ENCODE measurements at places on chromosomes 7 and 10.

DNA sequence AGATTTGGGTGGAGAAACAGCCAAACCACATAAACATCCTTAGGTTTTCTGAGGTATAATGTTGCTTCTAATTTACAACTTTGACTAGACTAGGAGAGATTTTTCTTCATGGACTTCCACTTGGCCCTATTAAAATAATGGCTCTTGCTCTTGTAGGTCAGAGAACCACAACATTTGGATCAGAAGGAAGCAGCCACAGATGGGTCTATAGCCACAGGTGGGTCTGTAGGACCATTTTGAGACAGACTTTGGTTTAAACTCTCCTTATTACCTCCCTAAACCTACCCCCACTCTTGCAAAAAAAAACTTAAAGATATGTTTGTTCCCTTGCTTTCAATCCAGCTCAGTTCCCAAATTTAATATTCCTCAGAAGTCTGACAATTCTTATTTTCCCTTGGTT lies 1260.8 kb downstream of the GATA3 start:
- DNase-seq, result no peak

DNA sequence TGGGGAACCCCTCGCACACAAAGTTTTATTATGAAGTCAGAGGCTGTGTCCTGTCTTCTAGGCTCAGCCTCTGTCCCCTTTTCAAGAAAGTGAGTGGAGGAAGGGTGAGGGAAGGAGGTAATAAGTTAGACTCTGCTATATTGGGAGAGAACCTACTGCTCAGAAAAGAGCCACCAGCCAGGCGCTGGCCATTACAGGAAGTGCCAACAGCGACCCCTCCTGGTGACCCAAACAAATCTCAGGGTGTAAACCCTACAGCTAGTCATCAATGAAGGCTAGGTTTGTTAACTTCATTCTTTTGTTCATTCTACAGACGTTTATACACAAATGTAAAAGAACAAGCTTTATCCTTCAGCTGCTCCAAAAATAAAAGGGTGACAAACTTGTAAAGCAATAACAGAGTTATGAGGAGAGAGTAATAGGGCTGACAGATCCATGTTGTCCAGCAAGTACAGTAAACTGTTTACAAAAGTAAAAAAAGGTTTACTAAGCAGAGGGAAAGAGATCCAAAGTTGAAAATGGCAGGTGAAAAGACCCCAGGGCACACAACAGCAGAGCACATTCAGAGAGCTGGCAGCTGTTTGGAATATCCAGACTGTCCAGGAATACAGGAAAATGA lies 82.7 kb downstream of the FAM204A start:
- DNase-seq, result no peak

DNA sequence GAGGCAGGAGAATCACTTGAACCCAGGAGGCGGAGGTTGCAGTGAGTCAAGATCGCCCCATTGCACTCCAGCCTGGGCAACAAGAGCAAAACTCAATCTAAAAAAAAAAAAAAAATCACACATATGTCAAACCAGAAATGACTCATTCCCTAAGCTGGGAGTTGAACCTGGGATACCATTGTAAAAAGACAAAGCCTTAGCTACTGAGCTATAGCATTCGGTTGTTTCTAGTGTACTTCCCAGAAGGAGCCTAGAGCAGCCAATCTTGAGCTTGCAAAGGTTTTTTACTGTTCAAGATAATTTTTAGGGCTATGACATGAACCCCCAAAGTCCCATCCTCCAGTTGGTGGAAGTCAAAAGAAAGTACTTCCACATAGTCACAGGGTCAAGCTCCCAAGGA lies 87.9 kb downstream of the ZNF467 start:
- no peak for DNase-seq

DNA sequence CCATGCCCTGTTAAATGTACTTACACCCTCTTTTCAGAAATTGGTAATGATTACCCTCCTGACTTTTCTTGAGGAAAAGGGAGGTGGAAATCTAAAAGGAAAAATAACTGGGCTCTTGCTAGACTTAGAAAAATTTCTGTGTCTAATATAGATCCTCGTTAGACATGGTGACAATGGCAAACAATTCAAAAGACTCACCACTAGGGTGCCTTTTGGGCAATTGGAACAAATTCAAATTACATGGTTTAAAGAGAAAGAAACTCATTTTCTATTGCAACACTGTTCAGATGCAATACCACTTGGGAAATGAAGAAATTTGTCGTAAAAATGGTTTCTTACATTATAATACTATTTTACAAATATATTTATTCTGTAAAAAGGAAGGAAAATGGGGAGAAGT lies 950.1 kb downstream of the GRM8 start:
- DNase-seq, result no peak

Measured in stimulated activated CD8-positive, alpha-beta memory T cell treated with anti-CD3 and anti-CD28 coated beads, Interleukin-12 subunit alpha, Interleukin-12 subunit beta, amount 100 ng/mL, for 1 hour (primary cell).